ENCODE measurements at places on chromosomes 1 and 21.

- DNase-seq = no peak
Measured at GRCh38 chr1:207058252-207058651, 5.2 kb downstream of the PFKFB2 start.

DNA sequence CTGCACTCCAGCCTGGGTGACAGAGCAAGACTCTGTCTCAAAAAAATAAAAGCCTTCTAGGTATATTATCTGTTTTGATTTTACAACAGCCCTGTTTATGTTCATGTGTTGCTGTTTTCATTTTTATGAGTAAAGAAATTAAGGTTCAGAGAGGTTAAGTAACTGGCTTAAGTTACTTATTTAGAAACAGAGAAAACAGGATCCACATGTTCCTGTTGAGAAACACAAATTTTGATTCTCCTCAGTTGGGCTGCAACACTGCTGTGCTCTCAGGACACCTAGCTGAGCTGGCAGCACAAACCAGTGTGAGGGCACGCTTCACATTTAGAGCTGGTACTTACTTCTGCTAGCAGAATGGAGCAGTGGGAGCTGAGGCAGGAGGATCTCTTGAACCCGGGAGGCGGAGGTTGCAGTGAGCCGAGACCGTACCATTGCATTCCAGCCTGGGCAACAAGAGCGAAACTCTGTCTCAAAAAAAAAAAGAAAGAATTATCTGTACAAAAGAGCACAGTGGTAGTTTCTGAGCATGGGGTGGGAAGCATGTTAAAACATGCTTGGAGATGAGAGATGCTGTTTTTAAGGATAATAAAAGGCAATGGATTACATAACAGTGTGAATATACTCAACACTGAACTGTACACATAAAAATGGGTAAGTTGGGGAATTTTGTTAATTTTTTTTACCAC, 2.4 kb downstream of the SPRTN start:
- no peak for DNase-seq

GRCh38 chr1:196550731-196551130, 57.5 kb downstream of the KCNT2 start:
- no peak for DNase-seq

DNA sequence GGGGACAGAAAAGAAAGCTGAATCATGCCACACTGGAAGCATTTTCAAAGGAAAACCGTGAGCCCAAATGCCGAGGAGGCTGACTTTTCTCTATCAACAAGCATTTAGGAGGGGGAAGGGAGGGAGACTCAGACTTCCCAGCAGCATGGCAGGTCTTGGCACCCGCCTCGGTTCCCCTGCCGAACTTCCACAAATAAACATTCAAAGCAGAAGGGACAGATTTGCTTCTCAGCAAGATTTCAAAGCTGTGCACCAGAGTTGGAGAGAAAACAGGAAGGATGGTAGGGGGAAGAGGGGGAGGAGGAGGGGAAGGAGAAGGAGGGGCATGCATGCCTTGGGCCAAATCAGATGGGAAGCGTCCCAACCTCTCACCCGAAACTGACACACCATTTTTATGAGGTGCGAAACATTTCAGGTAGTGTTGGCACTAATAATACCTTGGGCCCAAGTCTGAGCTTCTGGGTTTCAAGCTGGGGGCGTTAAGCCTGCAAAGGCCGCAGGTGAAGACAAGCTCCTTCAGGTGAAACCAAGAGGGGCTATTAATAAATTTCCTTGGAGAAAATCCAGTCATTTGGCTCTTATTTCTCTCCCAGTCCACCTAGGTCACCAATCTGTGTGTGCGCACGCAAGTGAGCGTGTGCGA, 26.4 kb downstream of the ABCA4 start:
- DNase-seq = no peak

- DNase-seq = no peak
Measured at GRCh38 chr1:66580081-66580480, 46.1 kb downstream of the SGIP1 start.

DNA sequence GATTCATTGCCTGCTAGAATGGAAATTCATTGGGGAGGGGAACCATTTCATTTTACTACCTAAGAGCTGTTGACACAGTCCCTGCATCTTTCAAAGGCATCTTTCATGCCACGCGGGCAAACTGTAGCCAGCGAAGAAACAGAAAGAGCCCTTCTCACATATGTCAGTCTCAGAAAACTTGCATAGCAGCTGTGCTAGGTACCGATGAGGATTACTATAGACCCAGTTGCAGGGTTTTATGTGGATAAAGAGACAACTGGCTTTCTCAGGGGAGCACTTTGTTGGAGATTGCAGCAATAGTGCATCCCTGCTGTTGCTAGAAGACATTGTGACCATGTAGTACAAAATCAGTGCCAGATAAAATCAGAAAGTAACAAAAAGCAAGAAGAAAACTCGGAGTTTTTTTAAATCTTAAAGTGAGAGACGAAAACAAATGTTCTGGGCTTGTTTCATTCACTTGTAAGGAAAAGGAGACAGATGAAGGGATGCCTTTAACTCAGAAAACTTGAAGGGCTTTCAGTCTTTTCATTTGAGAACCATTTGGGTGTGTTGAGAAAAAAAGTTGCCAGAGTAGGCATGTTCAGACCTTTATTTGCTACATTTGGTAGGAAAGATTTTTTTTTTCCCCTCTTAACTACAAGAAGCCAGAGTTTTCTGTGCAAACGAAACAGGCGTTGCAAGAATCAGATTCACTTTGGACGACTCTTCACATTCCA, 804.1 kb downstream of the USP25 start:
- DNase-seq = no peak

DNA sequence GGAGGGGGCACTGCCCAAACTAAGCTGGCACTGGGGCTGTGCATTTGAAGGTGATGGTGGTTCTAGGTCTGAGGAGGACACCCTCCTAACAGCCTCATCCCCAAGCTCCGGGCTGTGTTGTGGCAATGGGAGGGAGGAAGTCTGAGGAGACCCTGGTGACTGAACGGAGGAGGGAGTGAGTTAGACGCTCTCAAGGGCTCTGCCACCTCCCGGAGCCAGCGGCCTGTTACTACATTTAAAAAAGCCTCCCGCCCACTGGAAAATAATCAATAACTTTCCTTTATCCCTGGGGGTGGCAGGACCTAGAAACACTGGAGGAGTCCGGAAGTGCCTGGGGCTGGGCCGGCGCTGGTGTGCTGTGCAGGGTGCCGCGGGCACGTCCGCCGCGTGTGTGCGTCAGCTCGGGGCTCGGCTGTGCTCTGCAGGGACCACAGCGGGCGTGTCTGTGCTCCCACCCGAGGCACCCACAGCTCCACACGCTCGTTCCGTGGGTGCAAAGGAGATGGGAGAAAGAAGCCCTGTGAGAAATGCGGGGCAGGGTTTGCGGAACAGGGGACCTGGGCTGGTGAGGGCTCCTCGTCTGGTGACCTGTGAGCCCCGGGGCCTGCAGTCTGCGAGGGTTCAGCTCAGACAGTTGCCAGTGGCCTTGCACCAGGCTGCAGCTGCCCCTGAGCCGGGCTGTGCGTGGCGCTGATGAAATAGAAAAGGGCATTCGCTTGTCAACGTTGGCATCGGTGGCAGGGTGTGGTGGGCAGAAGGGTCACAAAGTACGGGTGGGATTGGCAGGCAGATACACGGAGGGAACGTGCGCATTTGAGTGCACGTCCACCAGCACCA, 5.3 kb downstream of the SAMD11 start:
- DNase-seq = no peak

DNA sequence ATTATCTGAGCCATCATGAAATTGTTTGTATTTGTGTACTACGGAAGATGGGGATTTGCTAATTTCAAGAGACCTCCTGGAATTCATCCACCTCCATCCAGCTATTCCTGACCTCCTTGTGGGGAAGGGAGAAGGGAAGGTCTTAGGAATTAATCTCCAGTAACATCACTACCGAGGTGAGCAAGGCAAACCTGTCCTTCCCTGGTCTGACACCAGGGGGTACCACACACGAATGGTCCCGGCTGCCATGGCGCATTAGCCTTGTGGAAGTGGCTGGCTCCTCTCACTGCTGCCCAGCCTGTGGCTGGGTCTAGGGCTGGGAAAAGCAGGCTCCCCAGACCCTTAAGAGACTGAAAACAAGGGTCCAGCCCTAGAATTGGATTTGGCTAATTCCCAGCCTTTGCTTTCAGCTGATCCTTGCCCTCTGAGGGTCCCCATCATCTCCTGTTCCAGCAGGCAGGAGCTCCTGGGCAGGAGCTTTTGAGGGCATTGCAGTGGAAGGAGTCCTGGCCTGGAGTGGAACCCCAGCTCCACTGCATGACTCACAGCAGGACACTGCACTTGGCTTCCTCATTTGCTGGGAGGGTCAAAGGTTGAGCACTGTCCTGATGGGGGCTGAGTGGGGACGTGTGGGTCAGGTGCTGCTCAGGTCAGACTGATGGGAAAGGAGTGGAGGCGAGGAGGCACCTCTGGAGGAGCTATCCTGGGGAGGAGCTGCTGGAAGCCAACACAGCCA, 34.8 kb downstream of the RIMS3 start:
- no peak for DNase-seq

- DNase-seq = no peak
Measured at GRCh38 chr1:145918992-145919939, 749 bp upstream of the PEX11B start.

GRCh38 chr21:39714331-39714730, 30.7 kb upstream of the IGSF5 start:
- DNase-seq = no peak

- no peak for DNase-seq
Measured at GRCh38 chr1:66247415-66248208, 286.3 kb upstream of the SGIP1 start.

DNA sequence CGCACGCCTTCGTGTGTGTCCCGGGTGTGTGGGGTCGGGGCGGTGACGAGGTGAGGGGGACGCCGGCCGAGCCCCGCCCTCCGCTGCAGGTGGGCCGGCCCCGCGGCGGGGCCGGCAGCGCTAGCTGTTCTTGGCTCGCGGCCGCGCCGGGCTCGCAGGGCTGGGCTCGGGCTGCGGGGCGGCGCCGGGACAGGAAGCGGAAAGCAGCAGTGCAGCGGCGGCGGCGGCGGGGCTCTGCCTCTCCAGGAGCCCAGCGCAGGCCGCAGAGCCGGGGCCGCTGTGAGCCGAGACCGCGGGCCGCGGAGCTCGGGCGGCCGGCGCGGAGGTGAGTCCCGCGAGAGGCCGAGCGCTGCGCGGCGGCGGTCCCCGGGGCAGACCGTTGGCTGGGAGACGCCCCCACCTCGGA, at the start of gene VANGL1:
Gene VANGL1, plus strand, starts transcription at position 209 of the 406 bp plus-strand sequence. CDS start 9,444 bp downstream, outside the sequence.
- no peak for DNase-seq

GRCh38 chr1:163161337-163161736, 41.4 kb downstream of the RGS5 start:
- no peak for DNase-seq

- DNase-seq = no peak
Measured at GRCh38 chr1:235088907-235089306, 39.7 kb downstream of the TOMM20 start.

DNA sequence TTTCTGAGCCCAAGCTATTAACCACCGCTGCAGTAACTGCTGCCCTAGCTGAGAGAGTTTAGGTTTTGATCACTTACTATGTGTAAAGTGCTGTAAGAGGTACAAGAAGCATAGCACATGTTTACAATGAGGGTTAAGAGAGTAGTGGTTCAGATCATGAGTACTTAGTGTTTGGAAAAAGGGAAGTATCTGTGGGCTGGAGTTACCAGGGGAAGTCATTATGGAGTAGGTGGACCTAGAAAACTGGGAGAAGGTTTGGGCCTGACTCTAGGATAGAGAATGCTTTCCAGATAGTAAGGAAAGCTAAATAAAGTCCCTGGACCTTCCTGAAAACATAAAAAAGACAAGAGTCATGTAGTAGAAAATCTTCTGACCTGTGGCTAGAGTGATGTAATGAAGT, 149.6 kb upstream of the PLXNA2 start:
- DNase-seq = no peak

- DNase-seq = no peak
Measured at GRCh38 chr1:51417496-51418383, 87.4 kb upstream of the TTC39A start.

DNA sequence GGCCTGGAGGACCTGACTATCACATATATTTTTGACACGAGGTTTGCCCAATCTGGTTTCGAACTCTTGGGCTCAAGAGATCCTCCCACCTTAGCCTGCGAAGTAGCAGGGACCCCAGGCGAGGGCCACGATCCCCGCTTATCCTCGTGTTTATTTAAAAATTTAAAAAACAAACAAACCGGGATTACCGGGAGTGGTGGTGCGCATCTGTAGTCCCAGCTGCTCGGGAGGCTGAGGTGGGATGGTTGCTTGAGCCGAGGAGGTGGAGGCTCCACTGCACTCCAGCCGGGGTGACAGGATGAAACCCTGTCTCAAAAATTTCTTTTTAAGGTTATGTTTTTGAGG, 452 bp upstream of the EXOSC10 start:
- DNase-seq = no peak

- DNase-seq = no peak
Measured at GRCh38 chr1:114367810-114368209, 143.2 kb downstream of the TRIM33 start.

DNA sequence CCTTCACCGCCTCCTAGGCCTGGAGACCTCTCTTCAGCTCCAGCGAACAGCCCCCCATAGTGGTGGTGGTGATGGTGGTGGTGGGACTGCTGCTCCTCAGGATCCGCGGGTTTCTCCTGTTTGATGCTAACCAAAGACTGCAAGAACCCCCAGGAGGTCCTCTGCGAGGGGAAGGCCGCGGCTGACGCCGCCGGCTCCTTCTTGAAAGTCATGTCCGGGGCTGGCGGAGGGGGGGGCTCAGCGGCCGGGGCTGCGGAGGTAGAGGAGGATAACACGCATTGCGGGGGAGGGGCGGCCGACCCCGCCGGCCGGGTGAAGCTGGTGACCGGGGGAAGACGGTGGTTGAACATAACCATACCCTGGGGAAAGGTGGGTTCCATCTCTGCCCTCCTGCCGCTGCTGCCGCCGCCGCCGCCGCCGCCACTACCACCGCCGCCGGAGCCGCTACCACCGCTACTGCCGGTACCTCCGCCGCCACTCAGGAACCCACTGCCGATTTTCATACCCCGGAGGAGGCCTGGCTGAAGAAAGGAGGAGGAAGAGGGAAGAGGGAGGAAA, 554 bp downstream of the ZNF281 start:
- no peak for DNase-seq

DNA sequence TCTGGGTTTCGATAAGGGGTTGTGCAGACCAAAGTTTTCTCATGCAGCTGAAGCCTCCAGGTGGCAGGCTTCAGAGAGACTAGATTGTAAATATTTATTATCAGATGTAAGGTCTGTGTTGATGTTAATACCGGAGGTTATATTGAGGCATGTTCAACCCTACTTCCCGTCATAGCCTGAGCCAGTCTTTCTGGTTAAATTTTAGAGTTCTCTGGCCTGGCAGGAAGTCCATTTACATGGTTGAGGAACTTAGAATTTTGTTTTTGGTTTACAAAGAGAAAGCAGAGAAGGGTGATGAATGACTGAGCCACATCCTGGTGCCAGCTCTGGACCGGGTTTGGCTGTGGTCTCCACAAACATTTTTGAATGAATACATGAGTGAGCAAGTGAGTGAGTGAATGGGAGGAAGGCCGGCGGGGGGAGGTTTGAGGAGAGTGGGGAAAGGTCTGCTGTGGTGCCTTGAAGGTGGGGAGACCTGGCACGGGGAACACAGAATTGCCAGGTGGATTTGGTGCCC, 218.5 kb downstream of the DISC1 start:
- DNase-seq = no peak

DNA sequence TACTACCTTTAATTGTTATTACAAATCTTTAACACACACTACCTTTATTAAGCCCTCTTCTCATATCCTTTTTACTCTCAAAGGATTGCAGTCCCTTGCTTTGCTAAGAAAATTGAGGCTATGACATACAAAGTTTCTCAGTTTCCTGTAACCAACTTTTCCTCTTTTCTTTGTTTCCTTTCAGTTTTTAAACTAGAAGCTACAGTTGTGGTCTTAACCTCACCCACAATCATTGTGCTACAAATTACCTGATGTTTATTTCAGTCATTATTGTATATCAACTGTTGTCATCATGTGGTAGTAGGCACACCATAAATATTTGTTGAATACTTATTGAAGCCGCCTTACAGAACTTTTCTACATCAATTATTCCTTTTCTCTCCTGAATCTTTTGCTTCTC, 51.8 kb downstream of the SLAMF6 start:
- DNase-seq = no peak

Data from stimulated activated CD8-positive, alpha-beta memory T cell treated with anti-CD3 and anti-CD28 coated beads, Interleukin-2, amount 100 ng/mL, for 1 hour (primary cell).